HT1080 (cell line): ENCODE measurements at places on chromosomes 2 and 18. TPM values are rescaled to one million over a fixed set of nuclear protein-coding genes. Genes with fewer than 3 reads are reported as not detected.
A peak's percentile ranks its signal among the peaks of the same experiment; 100 is the strongest.

DNA sequence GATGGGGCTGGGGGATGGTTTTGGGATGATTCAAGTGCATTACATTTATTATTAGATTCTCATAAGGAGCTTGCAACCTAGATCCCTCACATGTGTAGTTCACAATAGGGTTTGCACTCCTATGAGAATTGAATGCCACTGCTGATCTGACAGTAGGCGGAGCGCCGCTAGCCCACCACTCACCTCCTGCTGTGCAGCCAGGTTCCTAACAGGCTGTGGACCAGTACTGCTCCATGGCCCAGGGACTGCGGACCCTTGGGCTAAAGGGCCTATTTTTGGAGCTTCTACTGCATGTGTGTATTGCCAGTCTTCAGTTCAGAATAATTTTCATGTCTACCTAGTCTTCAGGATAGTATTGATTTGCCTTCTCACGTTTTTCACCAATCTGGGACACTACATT, 165.3 kb upstream of the TWIST2 start:
- no peak for DNase-seq

The DYSF gene
- total RNA-seq = 2.3 and 3.7 TPM in 2 replicates

DNA sequence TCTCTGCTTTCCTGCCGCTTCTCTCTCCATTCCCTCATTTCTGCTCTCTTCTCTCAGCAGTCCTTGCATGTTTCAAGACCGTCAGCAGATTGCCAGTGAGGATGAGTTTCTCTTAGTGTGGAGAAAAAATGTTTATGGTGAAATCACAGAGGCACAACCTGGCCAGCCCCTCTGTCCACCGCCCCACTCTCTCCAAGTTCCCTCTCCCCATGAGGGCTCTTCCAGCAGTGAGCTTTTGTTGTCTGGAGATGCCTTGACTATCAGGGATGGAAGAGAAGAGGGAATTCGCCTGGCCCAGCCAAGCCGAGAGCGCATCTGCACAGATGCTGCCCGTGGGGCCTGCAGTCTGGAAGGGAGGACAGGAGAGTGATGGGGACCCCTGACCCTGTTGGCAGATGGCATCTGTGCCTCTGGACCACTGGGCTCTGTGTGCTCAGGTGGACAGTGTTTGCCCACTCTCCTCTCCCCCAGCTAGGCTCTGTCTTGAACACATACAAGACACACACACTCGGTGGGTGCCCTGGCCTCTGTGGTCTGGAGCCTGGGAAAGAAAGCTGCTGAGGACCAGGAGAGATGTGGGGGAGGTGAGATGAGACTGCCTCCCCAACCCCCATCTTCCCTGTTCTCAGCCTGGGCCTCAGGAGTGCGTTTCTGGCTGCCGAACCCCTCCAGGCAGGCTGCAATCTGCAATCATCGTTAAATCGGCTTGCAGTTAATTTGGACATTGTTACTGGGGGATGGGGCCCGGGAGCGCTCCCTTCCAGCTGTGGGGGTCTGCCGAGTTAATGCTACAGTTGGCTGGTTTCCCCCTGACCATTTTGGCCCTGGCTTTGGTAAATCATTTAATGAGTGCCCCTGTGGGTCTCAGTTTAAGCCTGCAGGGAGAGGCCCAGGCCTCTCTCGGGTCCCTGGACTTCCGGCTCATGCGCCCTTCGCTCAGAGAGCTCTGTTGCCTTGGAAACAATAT, 4.5 kb downstream of the ITM2C start:
- DNase-seq = no peak

The CAPN14 gene
- total RNA-seq = 0.03 and 0.24 TPM in 2 replicates

- no peak for DNase-seq
Measured at GRCh38 chr18:316393-316792, 48.5 kb upstream of the THOC1 start.

DNA sequence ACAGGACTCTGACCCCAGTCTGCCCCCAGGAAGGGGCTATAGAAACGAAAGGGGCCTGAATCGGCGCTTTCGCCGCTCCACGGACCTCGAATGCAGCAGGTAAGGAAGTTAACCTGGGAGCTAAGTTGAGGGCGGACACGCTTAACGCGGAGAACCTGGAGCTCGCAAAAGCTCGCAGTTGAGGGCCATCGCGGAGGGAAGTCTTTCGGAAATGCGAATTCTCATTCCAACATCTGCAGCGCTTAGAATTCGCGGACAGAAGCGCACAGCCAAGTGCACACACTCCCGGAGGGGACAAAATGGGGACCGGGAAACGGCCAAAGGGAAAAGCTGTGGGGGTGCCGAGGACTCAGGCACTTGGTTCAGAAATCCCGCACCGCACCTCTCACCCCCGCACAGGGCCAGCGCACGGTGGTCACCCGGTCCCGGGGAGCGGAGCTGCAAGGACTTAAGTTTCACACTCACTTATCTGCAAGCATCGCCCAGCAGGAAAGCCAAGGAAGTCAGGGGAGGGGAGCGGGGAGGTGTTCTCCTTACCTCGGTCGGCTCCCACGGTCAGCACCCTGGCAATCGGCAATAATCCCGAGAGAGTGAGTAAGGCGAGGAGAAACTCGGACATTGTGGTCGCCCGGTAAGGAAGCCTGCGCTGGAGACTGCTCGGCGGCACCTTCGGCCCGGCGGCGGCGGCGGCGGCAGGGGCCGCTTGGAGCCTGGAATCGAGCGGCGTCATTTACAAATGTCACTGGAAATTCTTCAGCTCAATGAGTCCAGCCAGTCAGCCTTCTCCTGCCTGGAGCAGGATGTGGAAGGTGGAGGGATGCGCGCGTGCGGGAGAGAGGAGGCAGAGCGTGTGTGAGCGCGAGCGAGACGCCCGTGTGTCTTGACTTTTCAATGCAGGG, 456 bp downstream of the LRP1B start:
- DNase-seq = peak; percentile 47

GRCh38 chr2:240435457-240435947, at the start of gene GPC1:
GPC1 (plus strand) TSS chr2:240435663; CDS start chr2:240435919, 256 bp downstream.
- DNase-seq = peak; percentile 40

DNA sequence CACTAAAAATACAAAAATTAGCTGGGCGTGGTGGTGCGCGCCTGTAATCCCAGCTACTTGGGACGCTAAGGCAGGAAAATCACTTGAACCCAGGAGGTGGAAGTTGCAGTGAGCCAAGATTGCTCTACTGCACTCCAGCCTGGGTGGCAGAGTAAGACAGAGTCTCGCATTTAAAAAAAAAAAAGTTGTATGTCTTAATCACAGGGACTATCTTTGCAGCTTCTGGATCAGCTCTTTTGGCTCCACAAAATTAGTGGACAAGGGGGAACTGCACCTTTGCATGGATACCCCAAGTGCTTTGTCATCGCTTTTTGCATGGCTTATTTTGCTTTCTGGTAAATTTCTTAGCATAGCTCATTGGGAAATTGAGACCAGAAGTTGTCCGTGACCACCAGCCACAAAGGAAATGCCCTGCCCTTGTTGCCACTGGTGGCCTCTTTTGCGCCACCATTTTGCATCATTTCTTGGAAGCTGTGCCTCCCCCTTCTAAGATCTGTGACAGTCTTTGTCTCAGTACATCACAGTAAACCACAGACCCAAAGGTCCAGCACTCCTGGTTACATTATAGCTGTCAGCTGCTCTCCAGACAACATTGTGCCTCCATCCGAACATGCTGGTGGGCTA, 43.9 kb upstream of the PCBP1 start:
- no peak for DNase-seq

DNA sequence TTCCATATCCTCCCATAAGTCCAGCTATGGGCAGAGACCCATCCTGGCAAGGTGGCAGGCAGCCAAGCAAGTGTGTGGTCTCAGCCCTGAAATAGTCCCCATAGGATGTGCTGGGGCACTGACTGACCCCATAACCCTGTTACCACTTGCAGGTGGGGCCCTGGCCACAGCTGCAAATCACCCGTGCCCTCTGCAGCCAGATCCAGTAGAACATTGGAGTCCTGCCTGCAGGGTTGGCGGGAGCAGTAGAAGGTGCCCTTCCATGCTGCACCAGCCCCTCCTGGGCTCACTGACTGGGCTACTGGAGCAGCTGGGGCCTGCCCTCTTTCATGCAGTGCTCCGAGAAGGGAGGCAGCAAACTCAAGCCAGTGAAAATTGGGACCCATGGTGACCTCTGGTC, 112.6 kb upstream of the MCFD2 start:
- DNase-seq = no peak

The LIMS3 gene
- total RNA-seq = 4.1 and 6.4 TPM in 2 replicates

- DNase-seq = peak; percentile 33
Measured at GRCh38 chr18:21803495-21803894, 62.9 kb downstream of the MIB1 start.

The PNO1 gene
- total RNA-seq = 33.9 and 35.3 TPM in 2 replicates

DNA sequence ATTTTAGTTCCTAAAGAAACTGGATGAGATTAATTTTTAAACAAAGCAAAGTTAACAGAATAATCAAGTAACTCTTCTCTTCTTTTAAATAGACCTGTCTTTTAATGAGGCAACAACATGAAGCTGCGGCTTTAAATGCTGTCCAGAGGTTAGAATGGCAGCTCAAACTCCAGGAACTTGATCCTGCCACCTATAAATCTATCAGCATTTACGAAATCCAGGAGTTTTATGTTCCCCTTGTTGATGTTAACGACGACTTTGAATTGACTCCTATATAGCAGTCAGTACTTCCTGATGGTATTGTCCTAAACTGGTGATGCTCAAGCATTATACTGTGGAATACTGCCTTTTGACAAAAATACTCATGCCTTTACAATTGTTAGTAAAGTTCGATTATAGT, 53.7 kb upstream of the TWSG1 start:
- no peak for DNase-seq

DNA sequence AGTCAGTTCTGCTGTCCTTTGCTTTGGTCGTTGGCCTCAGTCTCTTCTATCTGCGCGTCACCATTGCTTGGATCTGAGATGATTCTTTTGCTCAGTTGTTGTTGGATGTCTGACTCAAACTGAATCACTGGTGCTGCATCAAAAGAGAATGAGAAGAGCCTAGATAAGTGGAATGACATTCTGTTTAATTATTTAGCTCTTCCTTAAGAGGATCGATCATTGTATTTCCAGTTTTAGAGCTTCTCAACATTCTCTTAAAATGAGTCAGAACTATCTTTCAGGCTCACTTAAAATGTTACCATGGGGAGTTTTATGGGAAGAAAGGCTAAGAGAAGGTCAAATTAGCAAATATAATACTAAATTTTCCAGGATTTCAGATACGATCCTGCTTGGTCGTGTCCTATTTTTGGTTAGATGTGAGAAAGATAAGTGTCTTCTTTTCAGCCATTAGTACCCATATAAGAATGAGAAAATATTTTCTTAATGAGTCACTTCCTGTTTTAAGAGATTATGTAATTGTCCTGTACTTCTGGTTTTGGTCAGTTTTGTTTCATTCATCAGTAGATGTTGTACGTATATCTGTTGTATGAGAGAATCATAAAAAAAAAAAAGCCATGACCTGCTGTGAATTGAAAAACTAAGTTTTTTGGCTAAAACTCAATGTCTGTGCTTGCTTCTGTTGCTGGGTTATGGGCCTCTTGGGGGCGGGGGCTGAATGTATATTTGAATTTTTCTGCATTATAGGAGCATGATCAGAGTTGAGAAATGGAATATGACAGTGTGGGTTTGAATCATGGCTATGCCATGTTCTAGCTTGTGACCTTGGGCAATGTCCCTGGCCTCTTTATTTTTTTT, 31.6 kb upstream of the CASP10 start:
- DNase-seq = peak; percentile 91

The CHRNG gene
- not detected in 2 replicates for total RNA-seq

DNA sequence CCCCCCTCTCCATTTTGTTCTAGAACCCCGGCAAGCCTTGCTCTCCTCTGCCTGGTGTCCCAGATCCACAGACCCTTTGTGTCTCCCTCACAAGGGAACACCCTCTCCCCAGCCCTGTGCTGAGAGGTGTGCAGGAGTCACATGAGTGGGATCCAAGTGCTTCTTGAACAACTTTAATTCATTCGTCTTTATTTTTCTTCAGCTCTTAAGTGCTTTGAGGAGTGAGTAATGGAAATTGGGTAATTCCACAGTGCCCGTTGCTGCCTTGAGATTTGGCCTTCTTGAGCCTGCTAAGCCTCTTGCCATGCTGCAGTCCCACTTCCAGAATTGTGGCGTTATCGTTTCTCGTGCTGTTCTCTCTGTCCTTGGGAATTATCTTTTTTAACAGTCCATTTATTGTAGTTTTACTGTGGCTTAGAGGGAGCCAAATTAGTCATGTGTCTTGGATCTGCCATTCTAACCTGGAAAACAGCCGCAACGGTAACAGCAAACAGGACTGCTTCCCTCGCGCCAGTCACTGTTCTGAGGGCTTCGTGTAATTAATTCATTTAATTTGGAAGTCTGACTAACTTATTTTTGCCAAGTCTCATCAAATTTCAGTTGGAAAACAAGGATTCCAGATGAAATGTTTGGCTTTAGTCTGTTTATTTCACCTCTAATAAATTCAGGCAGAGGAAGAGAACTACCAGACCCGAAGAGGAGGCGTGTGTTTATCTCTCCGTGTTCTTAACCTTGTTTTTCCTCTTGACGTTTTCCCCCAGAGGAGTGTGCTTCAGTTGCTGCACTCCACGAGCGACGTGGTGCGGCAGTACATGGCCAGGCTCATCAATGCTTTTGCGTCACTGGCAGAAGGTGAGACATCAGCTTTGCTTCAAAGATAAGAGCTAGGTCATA, 72.0 kb downstream of the ARMC9 start:
- DNase-seq = no peak
